ENCODE measurements at places on chromosomes 16 and 17.

GRCh38 chr17:78112518-78113471 lies 15.8 kb downstream of the TMC6 start:
- DNase-seq, result peak; percentile 88

DNA sequence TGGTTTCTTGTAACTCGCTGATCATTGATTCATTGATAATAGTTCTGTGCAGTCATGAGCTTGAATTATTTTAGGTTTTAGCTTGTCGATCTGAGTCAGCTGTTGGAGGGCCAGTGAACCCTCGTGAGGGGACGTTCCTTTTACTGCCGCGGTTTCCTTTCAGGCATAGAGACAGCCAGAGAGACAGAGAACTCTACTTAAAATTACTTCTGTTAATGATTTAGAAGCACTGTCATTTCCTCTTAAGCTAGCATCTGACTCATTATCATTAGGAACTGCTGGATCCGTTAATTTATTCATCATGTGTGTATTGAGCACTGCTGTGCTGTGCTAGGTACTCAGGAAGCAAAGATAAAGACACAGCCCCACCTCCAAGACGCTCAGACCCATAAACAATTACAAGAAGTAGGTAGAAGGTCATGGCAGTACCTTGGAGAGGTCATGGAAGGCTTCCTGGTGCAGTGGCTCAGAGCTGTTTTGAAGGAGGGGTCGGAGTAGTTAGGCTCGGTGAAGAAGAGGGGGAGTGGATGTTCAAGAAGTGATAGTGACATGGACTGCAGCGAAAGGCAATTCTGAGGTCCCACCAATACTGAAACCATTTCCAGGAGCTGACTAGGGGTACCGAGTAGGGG lies 3.3 kb downstream of the PGS1 start:
- DNase-seq, result peak; percentile 37

GRCh38 chr17:75020331-75021110 lies 8.1 kb downstream of the MRPL58 start:
- DNase-seq, result no peak

DNA sequence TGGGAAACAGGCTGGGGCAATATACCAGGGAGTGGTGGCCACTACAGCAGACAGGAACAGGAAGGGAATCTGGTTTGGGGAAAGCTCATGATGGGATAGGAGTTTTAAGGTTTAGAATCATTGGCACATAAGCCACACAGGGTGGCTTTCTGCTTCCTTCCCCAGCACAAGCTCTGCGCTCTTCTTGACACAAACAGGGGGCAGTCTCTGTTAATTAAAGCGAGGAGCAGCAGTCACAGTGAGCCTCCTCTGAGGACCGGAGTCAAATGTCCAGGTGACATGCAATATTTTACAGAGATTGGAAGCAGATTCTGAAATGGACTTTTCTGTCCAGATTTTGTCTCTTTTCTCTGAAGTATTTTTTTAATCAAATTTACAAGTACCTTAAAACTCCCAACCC lies 2.8 kb upstream of the SHISA9 start:
- no peak for DNase-seq

DNA sequence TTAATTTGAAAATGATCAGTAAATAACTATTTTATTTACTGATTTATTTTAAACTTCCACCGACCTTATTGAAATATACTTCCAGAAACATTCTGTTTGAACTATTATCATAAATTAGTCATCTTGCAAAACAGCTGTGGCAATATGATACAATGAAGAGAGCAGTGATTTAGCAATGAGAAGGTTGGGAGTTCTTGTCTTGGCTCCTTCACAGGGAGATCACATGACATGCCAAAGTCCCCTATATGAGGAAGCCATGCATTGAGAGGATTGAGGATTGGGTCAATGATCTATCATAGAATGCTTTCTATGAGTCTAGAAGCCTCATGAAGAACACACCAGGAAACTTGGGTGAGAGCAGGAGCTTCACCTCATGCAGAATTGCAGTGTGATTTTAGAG lies 222.7 kb downstream of the LGALS9B start:
- DNase-seq, result no peak

GRCh38 chr17:57419940-57420550 lies 163.7 kb downstream of the MSI2 start:
- no peak for DNase-seq

- DNase-seq, result no peak
These were observed 69.0 kb upstream of the BCAR1 start for GRCh38 chr16:75320435-75320834.
